IMR-90 (cell line): ENCODE measurements at places on chromosomes 13 and 19. TPM values are rescaled to one million over a fixed set of nuclear protein-coding genes. Genes with fewer than 3 reads are reported as not detected.

ZNF506 gene
- polyA plus RNA-seq = 2.0 and 2.4 TPM in 2 replicates

SRRM5 gene
- 0.10 TPM in 2 replicates for polyA plus RNA-seq

GPR183 gene
- 0.31 and 0.44 TPM in 2 replicates for polyA plus RNA-seq

SLITRK5 gene
- polyA plus RNA-seq = 0.03 TPM in 2 replicates
